ENCODE measurements at places on chromosomes 5 and 9.
A peak's percentile ranks its signal among the peaks of the same experiment; 100 is the strongest.

DNA sequence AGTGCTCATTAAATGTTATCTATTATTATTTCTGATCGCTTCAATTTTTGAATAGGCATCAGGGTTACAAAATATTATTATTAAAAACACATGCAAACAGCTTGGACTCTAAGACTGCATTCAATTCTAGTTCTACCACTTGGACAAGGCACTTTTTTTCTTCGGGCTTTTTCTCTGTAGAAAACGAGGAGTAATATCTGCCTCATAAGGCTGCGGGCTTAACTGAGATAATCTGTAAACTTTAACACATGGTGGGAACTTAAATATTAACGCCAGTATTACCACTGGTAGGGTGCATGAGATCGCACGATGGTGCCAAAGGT, 511 bp upstream of the SPDL1 start:
- peak overlapping the region; percentile 88 for H3K4me3 ChIP-seq
- no peaks in the 10 kb centered on the region for H3K27me3 ChIP-seq
- H3K36me3 ChIP-seq, result no peaks in the 10 kb centered on the region
- H3K4me1 ChIP-seq, result peaks cover 5% of the 10 kb centered on the region

DNA sequence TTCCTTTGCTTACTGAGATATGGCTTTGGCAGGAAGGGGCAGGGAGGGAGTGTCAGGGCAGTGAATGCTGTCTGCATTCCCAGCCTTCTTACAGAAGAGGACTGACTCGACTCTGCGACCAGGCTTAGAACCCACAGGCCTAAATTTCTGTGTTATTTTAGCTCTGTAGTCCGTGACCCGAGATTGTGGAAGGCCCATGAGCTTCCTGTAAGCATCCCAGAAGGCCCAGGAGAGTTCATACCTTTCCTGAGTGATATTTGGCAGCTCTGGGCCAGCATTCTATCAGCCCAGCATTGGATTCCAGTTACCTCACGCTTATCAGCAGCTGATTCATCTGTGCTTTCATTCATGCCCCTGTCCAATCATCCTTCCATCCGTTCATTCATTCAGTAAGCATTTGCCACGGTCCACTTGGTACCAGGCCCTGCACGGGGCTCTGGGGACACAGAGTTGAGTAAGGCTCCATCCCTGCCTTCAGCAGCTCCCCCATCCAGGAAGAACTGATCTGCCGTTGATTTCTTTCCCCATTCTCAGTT, 28.2 kb upstream of the RPL26L1 start:
- peaks cover 13% of the 10 kb centered on the region for H3K36me3 ChIP-seq
- peak overlapping the region; percentile 62 for H3K27ac ChIP-seq
- H3K27me3 ChIP-seq, result no peaks in the 10 kb centered on the region
- DNase-seq, result no peak
- H3K4me1 ChIP-seq, result peaks cover 17% of the 10 kb centered on the region
- no peak overlapping the region for H3K4me3 ChIP-seq

DNA sequence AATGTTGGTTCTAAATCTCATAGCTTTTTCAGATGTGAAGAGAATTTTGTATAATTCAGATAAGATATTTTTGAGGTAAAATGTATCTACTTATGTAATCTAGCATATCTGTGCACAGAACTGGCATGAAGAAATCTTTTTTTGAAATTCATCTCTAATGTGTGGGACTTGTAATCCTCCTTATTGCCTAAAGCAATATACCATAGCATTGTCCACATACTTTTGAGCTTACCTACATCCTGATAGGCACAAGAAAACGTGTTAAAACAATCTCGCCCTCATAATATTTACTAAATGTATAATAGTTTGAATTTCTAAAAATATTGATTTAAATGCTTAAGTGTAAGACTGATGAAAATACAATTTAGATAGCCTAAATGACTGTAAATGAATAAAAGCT, 1686.5 kb upstream of the ACO1 start:
- no peak overlapping the region for H3K27ac ChIP-seq
- no peaks in the 10 kb centered on the region for H3K36me3 ChIP-seq
- H3K4me3 ChIP-seq, result no peak overlapping the region

DNA sequence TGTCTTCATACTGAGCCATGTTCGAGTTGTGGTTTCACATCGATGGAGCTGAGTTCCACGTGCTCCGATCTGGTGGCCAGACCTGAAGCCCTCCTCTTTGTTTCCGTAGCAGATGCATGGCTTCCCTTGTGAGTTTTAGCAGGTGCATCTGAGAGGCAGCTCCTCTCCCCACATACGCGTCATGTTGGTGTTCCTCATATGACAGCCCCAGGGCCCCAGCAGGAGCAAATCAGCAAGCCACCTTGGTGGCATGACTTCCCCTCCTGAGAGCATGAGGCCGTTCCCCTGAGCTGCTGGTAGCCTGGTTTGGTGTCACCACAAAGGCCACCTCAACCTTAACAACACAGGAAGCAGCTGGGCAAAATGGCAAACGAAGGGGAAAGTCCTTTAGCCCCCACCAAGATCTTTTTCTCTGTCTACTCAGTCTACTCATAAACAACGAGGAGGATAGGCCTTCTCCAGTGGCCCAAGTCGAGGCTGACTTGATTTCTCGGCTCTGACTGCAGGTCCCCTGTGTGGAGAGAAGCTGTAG, 5.9 kb downstream of the CYFIP2 start:
- H3K27ac ChIP-seq, result no peak overlapping the region
- no peaks in the 10 kb centered on the region for H3K27me3 ChIP-seq
- no peak for DNase-seq
- H3K4me1 ChIP-seq, result peaks cover under 1% of the 10 kb centered on the region
- H3K4me3 ChIP-seq, result no peak overlapping the region
- no peaks in the 10 kb centered on the region for H3K36me3 ChIP-seq

GRCh38 chr9:134336228-134336627, 10.0 kb downstream of the RXRA start:
- no peak overlapping the region for H3K4me3 ChIP-seq
- H3K27ac ChIP-seq, result no peak overlapping the region
- H3K4me1 ChIP-seq, result peaks cover 97% of the 10 kb centered on the region

DNA sequence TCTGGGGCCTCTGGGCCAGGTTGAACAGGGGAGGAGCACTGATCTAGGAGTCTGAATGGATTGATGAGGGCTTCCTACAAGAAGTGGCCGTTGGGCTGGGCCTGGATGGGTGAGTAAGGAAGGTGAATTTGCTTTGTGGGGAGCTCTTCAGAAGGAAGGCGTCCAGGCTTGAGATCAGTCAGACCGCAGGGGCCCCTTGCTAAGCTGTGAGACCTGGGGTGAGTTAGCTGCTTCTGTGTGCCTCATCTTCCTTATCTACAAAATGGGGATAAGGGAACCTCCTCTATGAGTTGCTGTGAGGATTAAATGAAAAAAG, 1.1 kb upstream of the SYNPO start:
- H3K4me3 ChIP-seq, result no peak overlapping the region
- DNase-seq, result no peak
- peak overlapping the region; percentile 85 for H3K27ac ChIP-seq
- H3K36me3 ChIP-seq, result no peaks in the 10 kb centered on the region
